ENCODE measurements at places on chromosomes 1 and 21.

GRCh38 chr1:220325306-220325995 lies 53.2 kb upstream of the RAB3GAP2 start:
- DNase-seq, result no peak

GRCh38 chr1:232988572-232989040 lies 38.2 kb downstream of the NTPCR start:
- DNase-seq, result no peak

GRCh38 chr1:36154765-36155407 lies 1.1 kb upstream of the MAP7D1 start:
- DNase-seq, result no peak

GRCh38 chr1:56229186-56229585 lies 350.2 kb downstream of the PLPP3 start:
- DNase-seq, result no peak

DNA sequence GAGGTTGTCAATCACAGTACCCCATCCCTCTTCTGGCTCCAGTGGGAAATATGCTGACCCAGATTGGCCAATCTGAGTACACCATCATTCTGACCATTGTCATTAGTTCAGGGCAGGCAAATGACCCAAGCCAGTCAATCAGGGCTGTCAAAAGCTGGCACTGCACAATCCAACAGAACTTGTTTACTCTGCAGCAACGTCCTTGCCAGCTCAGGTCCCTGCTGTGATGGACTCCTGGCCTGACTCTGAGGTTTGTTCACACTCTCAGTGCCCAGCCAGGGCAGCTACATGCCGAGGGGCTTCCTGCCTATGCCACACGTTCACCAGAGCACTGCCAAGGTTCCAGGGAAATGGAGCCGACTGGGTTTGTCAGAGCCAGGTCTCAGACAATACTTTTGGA lies 14.7 kb upstream of the OVAAL start:
- DNase-seq, result no peak

GRCh38 chr1:101444873-101445618 lies 208.2 kb downstream of the S1PR1 start:
- DNase-seq, result no peak

GRCh38 chr21:18498431-18498830 lies 94.8 kb upstream of the TMPRSS15 start:
- no peak for DNase-seq

DNA sequence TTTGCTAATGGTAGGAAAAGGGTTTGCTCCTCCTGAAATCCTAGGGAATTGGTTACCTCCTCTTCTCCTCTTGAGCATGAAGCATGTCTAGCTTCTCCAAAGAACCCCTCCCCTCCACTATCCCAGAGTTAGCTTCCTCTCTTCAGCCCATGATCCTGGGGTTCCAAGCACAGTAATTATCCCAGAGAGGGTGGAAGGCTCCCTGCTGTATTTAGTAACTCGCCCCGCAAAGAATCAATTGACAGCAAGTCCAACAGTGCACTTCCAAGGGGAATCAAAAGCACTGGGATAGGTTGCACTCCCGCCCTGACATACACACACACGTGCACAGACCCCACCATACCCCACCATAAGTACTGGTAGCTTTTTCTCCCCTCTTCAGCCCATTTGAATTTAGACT lies 3.1 kb downstream of the S100A8 start:
- DNase-seq, result no peak

GRCh38 chr1:60695716-60696171 lies 386.6 kb upstream of the NFIA start:
- no peak for DNase-seq

- DNase-seq, result no peak
Measured at GRCh38 chr1:59545830-59546229, 248.9 kb downstream of the FGGY start.

GRCh38 chr1:199226163-199226562 lies 587.3 kb downstream of the PTPRC start:
- peak; percentile 13 for DNase-seq

DNA sequence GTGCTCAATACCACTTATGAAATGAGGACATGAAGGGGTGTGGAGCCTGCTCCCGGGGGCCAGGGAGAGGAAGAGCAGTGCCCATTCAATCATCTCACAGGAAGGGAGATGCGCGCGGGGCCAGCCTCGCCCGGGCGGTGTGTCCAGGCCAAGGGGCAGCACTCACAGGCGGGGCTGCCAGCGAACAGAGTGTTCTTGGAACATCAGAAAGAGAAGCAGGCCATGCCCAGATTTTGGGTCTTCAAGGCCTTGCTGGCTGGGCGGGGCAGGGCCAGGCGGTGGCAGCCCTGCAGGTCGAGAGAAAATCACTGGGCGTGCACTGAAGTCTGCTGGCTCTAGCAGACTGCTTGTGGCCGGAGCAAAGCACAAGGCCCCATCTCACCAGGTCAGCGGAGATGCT lies 168.6 kb downstream of the PRDM16 start:
- no peak for DNase-seq

- no peak for DNase-seq
Measured at GRCh38 chr1:203776636-203777035, 11.7 kb downstream of the LAX1 start.

DNA sequence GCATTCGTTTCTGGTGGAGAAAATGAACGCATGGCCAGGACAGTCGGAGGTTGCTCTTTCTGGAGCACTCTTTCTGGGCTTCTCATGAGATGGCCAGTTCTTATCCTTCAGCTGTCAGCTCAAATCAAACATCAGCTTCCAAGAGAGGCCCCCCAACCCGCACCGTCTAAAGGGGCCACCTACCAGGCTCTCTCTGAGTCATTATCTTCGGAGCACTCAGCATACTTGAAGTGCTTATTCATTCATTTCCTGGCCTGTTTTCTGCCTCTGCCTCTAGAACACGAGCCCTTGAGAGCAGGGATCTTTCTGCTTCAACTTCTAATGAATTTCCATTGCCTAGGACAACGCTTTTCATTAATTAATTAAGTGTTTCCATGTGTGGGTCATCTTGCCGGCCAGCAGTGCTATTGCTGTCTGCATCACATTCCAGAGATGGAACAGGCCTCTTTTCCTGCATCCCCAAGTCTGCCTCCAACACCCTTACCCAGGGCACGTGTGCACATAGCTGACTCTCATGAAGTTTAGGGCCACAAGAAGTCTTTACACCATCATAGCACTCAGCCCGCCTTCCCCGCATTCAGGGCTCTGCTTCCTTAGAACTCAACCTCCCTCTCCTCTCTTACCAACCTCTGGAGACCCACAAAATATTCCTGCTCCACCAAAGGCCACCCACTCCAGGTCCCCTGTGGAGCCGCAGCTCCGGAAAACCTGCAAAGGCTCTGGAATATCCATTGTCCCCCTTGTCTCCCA lies 52.1 kb upstream of the LAPTM5 start:
- DNase-seq, result no peak

GRCh38 chr1:174837386-174837785 lies 162.4 kb upstream of the CACYBP start:
- DNase-seq, result no peak

DNA sequence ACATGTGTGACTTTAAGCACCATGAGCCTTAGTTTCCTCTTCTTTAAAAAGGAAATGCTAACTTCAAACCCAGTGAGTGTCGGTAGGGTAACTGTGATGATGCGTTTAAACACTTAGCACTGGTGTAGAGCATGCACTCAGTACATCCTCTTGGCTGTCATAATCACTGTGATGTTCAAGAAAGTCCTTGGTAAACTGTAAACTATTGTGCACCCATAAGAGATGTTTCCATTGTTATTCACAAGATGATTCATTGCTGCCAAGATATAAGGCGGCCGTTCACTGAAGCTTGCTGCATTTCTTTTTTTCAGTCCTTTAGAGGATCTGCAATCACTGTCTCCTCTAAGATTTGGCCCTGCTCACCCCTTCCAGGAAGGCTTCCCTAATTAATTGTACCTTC lies 61.8 kb upstream of the DAB1 start:
- DNase-seq, result no peak

DNA sequence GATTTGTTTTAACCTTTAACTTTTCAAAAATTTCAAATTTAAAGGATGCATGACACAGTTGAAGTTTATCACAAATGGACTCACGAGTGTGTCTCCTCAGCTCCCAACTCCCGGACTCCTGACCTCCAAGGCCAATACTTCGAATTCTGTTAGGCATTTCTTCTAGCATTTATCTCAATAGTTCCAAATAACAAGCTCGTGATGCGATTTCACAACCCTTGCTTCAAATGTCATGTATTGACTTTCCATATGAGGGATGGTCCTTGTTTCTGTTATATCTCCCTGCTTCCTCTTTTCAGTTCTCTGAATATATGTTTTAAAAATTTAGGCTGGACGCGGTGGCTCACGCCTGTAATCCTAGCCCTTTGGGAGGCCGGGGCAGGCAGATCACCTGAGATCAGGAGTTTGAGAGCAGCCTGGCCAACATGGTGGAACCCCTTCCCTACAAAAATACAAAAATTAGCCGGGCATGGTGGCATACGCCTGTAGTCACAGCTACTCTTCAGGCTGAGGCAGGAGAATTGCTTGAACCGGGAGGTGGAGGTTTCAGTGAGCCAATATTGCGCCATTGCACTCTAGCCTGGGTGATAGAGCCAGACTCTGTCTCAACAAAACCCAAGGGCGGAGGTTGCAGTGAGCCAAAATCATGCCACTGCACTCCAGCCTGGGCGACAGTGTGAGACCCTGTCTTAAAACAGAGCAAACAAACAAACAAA lies 52.0 kb upstream of the TINAGL1 start:
- no peak for DNase-seq

- no peak for DNase-seq
Measured at GRCh38 chr1:204319462-204319861, 40.3 kb downstream of the PLEKHA6 start.

DNA sequence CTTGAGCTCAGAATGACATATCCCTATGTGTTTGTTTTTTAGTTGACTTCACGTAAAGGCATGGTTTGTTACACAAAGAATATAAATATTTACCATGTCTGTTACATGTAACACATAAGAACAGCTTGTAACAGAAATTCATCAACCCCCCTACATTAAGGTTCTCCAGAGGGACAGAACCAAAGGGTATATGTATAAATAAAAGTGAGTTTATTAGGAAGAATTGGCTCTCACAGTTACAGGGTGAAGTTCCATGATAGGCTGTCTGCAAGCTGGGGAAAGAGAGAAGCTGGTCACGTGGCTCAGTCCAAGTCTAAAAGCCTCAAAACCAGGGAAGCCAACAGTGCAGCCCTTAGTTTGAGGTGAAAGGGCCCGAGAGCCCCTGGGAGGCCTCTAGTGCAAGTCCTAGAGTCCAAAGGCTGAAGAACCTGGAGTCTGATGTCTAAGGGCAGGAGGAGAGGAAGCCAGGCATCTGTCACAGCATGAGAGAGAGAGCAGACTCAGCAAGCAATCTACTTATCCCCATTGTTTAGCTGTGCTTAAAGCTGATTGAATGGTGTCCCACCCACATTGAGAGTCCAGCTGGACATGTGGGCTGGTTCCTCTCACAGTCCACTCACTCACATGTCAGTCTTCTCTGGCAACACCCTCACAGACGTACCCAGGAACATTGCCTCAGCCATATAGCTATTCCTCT lies 15.8 kb downstream of the THRAP3 start:
- DNase-seq, result no peak
